Activated CD4-positive, CD25-positive, alpha-beta regulatory T cell treated with anti-CD3 and anti-CD28 coated beads, Interleukin-2, amount 50 U/mL, for 72 hours (primary cell): ENCODE measurements at places on chromosomes 5 and 9.

- no peak for DNase-seq
These were observed 8.8 kb downstream of the PRXL2C start for GRCh38 chr9:96646081-96646991.

DNA sequence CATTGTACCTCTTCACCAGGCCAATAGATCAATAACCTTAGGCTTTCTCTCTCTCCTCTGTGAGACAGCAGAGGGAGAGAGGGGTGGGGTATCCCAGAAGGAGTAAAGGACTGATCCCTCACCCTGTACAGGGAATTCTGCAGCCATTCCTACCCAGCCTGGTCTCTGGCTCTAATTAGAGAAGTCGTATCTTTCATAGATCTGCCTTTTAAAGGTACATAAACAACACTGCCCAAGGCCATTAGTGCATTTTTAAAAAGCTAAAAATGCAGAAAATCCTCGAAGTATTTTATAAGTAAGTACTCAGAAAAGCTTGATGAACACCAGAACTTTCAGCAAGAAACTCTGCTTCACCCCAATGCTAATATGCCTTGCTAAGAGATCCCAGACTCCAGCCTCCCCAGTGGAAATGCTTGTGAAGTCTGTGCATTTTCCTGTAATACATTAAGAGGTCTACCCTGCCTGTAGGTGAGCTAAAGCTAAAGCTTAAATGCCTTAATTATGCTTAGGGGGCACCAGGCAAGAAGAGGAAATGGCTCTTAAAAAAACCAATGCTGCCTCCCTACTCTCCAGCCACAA lies 200.0 kb upstream of the ANKRD55 start:
- no peak for DNase-seq

DNA sequence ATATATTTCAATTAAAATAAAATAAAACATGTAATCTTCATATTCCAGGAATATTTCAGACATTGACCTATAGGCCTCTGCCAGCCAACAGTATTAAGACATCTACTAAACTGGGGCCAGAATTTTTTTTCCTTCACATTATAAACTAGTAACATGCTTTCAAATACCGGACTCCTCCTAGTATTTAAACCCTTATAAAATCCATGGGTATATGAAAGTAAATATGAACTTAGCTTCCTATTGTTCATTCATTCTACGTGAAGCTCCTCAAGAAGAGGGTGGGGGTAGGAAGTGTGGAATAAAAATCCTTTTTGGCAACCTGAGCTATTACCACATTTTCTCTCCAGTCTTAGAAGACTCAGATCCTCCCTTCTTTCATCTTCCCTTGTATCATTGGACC lies 16.4 kb downstream of the SEMA5A start:
- no peak for DNase-seq

DNA sequence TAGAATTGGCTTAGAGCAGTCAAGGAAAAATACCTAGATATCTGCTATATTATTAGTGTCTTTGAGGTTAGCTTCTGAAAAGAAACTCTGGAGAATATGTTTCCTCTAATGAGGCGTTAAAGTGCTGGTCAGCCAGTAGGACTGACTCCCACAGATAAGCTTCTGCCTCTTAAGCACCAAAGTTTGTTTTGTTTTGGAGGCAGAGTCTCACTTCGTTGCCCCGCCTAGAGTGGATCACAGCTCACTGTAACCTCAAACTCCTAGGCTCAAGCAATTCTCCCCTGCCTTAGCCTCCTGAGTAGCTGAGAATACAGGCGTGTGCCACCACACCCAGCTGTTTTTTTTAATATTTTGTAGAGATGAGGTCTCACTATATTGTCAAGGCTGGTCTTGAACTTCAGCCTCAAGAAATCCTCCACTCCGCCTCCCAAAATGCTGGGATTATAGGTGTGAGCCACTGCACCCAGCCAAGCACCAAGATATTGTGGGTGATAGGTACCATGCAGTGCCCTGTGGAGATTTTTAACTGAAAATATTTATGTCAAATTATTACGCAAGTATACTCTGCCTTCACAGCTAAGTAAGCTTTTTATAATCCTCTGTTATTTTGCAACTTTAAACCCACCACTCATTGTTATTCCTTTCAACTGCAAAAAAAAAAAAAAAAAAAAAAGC lies 24.7 kb upstream of the TMEM171 start:
- no peak for DNase-seq

GRCh38 chr9:136527721-136528710 lies 17.8 kb downstream of the NOTCH1 start:
- DNase-seq = no peak

- DNase-seq = no peak
These were observed 16.7 kb downstream of the SLC28A3 start for GRCh38 chr9:84323858-84324257.

- DNase-seq = no peak
These were observed 65.0 kb downstream of the SEMA6A start for GRCh38 chr5:116509483-116510244.

- DNase-seq = no peak
These were observed 478.8 kb downstream of the CETN3 start for GRCh38 chr5:89930591-89931392.

- no peak for DNase-seq
These were observed 10.2 kb downstream of the PPARGC1B start for GRCh38 chr5:149740341-149740740.

- no peak for DNase-seq
These were observed 153.3 kb upstream of the SPRY4 start for GRCh38 chr5:142478113-142478512.

DNA sequence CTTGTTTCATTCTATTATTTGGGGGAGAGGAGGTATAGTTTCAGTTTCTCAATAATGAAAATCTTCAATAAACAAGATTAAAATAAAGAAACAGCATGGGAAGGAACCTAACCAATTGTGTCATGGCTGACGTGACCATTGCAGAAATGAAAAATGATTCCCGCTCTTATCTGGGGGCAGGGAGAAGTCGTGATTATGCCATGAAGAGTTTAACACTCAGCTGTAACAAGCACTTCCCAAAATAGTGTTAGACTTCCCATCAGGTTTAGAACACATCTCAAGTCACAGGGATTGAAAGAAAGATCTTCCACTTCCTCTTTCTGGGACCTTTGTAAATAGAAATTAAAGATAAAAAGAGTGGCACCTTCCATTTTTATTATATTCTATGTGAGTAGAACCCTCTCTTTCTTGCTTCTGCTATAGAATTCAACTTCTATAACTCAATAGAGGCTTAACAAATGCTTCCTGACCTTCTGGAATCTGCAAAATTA lies 122.2 kb downstream of the TRPM6 start:
- DNase-seq = no peak

DNA sequence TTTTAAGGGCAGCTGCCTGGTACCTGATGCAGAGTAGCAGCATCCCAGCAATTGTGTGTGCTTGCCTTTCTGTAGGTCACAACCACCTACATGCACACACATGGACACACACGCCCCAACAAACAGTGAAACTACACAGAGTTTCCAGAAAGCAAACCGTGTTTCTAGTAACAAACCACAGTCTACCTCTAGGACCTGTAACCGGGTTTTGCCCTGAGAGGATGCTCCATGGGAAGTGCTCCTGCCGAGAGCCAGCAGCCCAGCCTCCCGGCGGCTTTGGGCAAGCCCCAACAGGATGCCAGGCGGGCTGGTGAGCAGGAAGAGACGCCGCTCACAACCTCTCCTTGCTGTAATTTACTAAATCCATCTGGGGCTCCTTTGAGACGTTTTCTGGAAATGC lies 4.1 kb upstream of the TCF7 start:
- no peak for DNase-seq

DNA sequence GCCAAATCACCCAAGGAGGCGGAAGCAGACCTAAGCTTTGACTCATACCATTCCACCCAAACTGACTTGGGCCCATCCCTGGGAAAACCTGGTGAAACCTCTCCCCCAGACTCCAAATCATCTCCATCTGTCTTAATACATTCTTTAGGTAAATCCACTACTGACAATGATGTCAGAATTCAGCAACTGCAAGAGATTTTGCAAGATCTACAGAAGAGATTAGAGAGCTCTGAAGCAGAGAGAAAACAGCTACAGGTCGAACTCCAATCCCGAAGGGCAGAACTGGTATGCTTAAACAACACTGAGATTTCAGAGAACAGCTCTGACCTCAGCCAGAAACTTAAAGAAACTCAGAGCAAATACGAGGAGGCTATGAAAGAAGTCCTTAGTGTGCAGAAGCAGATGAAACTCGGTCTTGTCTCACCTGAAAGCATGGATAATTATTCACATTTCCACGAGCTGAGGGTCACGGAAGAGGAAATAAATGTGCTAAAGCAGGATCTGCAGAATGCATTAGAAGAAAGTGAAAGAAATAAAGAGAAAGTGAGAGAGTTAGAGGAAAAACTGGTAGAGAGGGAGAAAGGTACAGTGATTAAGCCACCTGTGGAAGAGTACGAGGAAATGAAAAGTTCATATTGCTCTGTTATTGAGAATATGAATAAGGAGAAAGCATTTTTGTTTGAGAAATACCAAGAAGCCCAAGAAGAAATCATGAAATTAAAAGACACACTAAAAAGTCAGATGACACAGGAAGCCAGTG lies 15.8 kb upstream of the TTC23L start:
- no peak for DNase-seq

DNA sequence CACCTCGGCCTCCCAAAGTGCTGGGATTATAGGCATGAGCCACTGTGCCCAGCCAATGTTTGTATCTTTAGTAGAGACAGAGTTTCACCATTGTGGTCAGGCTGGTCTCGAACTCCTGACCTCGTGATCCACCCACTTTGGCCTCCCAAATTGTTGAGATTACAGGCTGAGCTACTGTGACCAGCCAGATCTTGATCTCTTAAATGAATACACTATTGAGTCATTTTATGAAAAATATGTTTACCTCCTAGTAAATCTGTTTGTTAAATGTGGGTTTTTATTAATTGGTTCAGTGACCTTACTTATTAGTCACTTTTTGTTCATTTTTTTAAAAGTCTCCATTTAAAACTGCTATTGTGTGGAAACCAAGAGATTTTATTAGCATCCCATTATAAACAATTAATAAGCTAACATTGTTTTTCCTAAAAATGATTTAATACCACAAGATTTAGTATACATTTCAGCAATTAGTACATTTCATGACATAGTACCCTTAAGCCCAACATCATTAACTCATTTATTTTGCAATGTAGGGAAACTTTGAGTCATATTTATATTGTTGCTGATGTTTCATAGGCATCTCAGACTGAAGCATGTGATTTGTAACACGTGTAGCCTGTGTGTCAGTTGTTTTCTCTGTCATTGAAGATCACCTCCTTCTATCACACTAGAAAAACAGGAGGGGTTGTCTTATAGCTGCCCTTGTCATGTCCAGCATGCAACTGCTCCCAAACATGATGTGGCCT lies 261.2 kb downstream of the TAF11L14 start:
- DNase-seq = no peak
